Sigmoid colon (tissue), 7 donors: ENCODE measurements at places on chromosomes 4 and X. TPM values are rescaled to one million over a fixed set of nuclear protein-coding genes. Genes with fewer than 3 reads are reported as not detected.

Gene BEX5
- 2.3 TPM for total RNA-seq

Gene OPN1MW
- total RNA-seq = not detected

Gene LGI2
- 6.7 TPM for total RNA-seq

Gene TRIM75
- total RNA-seq = not detected

Gene KLHL4
- 0.33 TPM for total RNA-seq

Gene CCNA2
- total RNA-seq = 2.1 TPM

Gene ETDB
- total RNA-seq = not detected

GRCh38 chr4:38255572-38255971 lies 295.4 kb downstream of the PTTG2 start:
- DNase-seq = no peak

GRCh38 chr4:2929469-2929868 lies 33.7 kb downstream of the NOP14 start:
- DNase-seq = no peak

GRCh38 chr4:26124753-26125321 lies 196.0 kb upstream of the RBPJ start:
- DNase-seq = no peak

GRCh38 chr4:80219301-80220025 lies 22.2 kb downstream of the PRDM8 start:
- DNase-seq = no peak

- no peak for DNase-seq
These were observed 1.6 kb downstream of the FAT4 start for GRCh38 chr4:125316401-125316790.

- DNase-seq = no peak
These were observed 119.0 kb downstream of the NKX6-1 start for GRCh38 chr4:84379917-84380641.

DNA sequence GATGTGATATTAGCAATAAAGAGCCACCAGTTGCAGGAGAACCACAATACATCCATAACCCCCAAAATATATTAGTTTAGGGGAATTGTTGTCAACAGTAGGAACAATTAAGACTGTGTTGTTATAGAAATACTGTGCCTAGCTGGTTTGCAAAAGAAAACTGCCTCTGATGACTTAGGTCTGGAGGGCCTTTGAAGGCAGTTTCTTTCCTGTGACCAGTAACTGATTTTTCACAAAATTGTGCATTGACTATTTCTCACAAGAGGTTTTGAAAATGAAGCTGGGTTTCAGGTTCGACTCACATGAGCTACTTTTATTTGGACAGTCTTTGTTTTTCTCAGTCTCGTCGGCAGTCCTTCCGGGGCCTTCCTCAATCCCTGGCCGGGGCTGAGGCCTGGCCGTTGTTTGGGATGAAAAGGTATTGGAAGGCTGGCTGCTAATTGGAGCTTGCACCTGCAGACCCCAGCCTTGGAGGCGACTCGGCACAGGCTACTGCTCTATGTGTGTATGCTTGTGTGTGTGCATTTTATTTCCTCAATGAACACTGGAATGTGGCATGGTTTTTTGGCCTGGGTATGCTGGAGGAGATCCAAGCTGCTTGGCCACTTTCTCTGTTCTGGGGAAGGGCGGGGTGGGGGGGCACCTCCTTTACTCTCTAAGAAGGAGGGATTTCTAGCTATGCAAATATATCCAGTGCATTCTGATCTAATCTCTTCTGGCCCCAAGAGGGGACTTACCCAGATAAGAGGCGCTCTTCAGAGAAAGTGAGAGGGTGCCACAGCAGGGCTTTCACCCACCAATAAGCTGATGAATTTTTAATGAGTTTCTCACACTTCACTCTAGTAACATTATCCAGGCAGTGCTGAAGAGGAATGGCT lies 49.5 kb upstream of the LNX1 start:
- no peak for DNase-seq

- DNase-seq = no peak
These were observed 654 bp upstream of the DDIT4L start for GRCh38 chr4:100190643-100191600.

GRCh38 chrX:122565952-122566351 lies 618.1 kb upstream of the GRIA3 start:
- DNase-seq = no peak

DNA sequence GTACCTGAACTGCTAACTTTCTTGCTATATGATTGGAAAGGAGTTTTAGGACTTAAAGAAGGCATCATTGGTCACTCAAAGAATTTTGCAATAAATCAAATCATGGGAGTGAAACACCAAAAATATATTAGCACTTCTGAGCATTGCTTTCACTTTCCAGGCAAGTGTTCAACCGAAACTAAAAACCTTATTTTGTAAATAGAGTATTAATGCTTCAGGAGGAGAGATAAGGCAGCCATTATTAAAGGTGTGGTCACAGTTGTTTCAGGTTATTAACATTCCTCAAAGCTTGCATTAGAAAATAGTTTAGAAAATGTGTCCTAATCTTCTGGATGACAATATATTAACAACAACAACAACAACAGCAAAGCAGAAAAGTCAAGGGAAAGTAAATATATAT lies 92.3 kb upstream of the TLL1 start:
- no peak for DNase-seq

DNA sequence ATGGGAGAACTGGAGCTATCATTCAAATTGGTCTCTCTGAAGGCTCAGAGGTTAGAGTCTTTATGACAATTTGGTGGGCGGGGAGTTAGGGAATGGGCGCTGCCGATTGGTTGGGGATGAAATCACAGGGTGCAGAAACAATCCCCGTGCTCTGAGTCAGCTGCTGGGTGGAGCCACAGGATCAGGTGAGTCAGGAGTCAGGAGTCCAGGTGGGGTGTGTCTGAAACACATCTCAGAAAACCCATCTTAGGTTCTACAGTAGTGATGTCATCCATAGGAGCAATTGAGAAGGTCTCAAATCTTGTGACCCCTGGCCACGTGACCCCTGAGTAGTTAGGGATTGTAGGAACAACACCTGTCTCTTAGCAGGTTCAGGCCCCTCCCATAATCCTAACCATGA lies 41.6 kb upstream of the TLR3 start:
- DNase-seq = no peak

DNA sequence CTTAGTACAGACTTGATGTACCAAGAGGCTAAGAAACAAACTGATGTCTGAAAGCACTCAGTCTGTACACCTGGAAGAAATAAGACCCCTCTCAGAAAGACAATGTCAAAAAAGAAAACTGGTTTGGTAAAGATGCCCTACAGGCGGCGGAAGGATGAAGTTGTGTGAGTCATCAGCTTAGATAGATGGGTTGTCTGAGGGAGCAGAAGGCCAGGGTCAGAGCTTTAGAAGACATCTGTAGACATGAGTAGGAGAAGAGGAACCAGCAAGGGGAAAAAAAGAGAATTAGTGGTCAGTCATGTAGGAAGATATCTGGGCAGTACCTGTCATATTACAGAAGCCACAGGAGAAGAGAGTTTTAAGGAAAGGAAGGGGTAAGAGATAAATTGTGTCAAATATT lies 8.3 kb downstream of the SRPX2 start:
- DNase-seq = no peak

- DNase-seq = no peak
These were observed 13.8 kb downstream of the BCOR start for GRCh38 chrX:40083979-40084359.

DNA sequence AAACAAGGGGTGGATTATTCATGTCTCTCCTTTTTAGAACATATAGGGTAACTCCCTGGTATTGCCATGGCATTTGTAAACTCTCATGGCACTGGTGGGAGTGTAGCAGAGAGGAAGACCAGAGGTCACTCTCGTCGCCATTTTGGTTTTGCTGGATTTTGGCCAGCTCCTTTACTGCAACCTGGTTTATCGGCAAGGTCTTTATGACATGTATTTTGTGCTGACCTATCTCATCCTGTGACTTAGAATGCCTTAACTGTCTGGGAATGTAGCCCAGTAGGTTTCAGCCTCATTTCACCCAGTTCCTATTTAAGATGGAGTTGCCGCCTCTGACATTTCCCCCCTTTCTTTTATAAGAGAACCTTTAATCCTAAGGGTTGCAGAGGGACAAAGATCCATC lies 45.8 kb downstream of the MGST2 start:
- DNase-seq = no peak

- DNase-seq = peak; percentile 83
These were observed 52.8 kb downstream of the RBM47 start for GRCh38 chr4:40576651-40577480.

DNA sequence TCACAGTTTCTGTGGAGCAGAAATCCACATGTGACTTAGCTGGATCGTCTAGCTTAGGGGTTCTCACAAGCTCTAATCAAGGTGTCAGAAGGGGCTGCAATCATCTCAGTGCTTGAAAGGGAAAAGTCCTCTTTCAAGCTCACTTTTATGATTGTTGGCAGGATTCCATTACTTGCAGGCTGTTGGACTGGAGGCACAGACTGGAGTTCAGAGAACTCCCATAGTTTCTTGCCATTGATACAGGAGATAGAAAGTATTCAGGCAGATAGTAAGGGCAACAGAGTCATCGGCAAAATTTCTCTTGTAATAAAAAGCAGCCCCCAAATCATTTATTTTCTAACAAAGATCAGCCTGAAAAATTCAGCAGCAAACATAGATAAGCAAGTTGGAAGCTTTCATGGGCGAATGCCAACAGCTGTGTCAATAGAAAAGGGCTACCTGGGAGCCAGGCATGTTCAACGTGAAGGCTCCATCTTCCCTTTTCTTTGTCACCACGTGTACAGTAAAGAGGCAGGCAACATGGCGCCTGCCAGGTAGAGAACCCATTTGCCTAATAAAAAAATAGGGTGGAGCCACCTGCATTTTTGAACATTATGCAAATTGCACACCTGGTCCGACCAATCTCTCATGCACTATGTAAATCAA lies 64.4 kb downstream of the CXCL13 start:
- DNase-seq = no peak

GRCh38 chr4:189046642-189047041 lies 894.0 kb upstream of the FRG1 start:
- no peak for DNase-seq

DNA sequence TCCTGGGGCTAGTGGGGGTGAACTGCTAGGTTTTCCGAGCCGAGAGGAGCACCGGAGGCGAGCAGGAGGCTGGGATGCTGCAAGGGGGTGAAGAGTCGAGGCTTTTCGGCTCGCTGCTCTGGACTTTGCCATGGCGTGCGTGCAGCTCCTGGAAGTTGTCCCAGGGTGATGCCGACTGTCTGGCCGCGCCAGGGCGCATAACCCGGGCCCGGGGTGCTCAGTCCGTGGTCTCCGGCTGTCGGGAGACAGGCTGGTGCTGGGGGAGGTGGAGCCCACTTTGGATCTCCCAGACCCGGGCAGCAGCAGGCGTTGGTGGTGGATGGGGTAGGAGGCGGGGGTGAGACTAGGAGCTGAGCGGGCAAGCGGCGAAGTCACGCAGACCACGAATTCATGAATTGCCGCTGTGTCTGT lies 793 bp downstream of the GRIA3 start:
- DNase-seq = no peak

DNA sequence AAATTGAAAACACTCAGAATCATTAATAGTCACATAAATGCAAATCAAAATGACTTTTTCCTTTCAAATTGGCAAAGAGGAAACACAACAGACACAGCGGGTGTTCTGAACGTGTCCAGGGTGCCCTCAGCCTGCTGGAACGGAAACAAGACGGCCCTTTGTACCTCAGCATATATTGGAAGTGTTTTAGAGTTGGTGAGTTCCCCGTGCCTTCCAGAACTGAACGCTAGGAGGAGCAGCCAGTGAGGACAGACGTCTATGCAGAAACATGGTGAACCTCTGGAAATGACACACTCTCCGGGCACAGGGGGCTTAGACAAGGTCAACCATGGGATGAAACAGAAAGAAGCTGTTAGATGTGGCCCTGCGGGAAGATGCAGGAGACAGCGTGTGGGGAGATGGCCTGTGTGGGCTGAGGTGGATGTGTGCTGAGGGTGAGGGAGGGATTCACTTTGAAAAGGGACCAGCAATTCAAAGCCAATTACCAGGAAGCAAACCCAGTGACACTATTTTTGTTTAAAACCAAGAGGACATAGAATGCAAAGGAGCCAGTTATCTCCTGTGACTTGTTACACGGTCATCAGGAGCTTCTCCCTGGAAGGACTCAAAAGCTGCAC lies 40.4 kb downstream of the RNF212 start:
- DNase-seq = no peak

DNA sequence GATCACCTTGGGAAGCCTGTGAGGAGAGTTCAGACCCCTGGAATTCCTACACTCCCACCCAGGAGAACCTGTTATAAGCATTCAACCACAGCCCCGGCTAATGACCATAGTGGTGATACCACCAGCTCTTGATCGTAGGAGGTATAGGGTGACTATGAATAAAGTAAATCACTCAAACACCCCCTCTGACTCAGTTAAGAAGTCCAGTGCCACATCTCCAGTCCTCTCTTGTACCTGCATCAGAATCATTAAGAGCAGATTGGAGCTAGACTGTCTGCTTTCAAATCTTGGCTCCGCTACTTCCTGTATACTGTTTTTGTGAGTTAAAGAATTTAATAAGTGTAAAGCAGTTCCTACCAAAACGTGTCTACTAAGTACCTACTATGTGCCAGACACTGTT lies 565.1 kb upstream of the DIPK2B start:
- no peak for DNase-seq

DNA sequence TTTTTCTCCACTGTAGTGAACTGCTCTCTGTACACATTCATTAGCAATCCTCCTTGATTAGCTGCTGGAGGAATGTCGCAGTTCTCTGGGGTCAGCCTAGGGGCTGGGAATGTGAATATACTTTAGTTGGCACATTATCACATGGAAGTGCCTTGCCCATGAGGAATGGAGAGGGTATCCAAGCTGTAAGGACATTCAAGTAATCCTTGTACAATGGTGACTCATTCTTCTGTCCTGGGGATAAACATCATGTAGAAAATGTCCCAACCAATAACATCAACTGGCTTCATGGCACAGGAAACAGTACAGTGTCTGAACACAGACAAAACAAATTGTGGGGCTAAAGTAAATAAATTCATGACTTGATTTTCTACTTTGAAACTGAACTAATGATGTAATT lies 147.1 kb downstream of the GLRA2 start:
- DNase-seq = no peak

DNA sequence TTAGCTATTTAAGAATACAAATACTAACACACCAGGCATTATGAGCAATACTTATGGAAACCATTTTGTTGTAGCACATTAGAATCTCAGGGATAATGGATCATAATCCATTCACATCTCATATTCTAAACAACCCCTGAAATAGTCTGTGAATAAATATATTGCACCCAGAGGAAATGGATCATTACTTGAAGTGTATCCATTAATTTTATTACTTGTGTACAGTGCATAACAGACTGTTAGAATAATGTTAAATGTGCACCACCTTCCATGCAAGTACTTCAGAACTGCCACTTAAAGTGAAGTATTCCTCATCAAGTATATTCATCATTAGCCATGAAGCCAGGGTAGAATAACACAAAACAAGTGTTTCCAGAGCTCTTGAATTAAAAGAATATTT lies 715.5 kb downstream of the DMD start:
- no peak for DNase-seq

GRCh38 chr4:75723163-75724065 lies 963 bp upstream of the USO1 start:
- DNase-seq = no peak

DNA sequence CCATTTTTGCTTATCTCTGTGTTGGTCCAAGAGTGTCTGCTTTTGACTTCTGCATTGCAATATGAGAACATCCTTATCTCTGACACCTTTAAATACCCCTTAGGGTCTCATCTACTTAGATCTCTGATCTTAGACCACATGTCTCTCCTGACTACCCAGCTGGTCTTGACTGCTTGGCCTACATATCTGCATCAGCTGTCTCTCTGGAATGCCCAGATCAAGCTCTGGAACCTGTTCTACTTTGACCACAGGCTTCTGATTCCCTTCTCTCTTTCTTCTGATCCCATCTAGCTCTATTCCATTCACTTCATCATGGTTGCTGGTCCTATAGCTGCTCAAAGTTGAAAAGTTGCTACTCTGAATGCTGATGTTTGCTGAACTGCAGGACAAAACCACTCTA lies 301.2 kb downstream of the MAPK10 start:
- no peak for DNase-seq
